Stimulated activated CD4-positive, alpha-beta T cell treated with anti-CD3 and anti-CD28 coated beads, Interleukin-4, amount 100 ng/mL, for 48 hours (primary cell): ENCODE measurements at places on chromosomes 16 and 17.

GRCh38 chr16:53950677-53951076, 246.7 kb downstream of the FTO start:
- no peak for DNase-seq

DNA sequence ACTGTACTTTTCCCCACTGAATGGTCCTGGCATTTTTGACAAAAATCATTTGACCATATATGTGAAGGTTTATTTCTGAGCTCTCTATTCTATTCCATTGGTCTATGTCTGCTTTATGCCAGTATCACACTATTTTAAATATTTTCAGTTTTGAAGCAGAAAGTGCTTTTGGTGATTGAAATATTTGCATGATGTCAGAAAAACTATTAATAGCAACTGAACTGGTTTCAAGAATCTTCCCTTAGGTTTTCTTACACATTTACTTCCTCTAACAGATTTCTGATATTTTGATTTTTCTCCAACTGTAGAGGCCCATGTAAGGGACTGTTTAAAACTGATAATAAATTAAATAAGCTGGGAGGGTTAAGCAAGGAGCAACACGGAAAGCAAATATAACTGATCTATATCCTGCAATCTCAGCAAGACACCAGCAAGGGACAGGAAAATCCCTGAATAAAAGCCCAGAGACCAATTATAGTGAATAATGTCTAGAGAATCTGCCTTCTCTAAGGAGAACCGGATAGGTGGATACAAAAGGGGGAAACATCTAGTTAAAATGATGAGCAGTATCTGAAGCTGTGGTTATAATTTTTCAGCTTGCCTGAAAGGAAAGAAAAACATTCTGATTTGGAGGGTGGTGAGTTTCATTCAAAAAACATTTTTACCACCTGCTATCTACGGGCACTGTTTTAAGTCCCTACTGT, 80.9 kb upstream of the STAC2 start:
- no peak for DNase-seq

- DNase-seq: no peak
Observed at GRCh38 chr17:71793518-71793917, 327.3 kb upstream of the SOX9 start.

GRCh38 chr16:75566758-75567255, 628 bp downstream of the GABARAPL2 start:
- no peak for DNase-seq

DNA sequence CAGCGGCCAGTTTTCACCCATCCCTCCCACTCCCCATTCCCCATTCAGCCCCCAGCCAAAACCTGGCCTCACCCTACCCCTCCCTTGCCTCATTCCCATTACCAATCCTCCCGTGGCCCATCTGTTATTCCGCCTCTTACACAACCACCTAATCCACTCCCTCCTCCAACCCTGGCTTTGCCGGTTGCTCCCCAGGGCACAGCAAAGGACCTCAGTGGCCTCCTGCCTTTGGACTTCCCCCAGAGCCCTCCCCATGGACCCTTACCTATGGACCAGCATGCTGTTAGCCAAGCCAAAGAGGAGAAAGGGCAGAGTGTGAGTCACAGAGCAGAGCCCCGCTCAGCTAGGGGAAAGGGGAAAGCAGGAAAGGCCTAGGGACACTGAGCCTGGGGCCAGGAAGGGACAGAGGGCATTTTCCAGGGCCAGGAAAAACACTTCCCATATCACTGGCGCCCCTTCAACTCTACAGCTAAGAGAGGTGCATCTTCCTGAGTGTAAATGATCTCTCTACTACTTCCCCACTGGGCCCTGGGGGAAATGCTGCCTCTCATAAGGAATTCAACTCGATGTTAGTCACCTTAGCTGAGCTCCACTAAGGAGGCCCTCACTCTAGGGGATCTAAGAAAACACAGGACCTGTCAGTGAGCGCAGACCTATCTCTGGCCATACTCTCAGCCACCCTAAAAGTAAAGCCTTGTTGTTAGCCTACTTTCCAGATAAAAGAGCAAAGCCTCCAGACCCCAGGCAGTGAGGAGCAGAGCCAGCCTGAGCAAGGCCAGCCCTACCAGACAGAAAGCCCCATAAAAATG, 10.6 kb downstream of the PEMT start:
- DNase-seq: no peak

GRCh38 chr17:81648013-81648706, 8.2 kb downstream of the PDE6G start:
- no peak for DNase-seq

DNA sequence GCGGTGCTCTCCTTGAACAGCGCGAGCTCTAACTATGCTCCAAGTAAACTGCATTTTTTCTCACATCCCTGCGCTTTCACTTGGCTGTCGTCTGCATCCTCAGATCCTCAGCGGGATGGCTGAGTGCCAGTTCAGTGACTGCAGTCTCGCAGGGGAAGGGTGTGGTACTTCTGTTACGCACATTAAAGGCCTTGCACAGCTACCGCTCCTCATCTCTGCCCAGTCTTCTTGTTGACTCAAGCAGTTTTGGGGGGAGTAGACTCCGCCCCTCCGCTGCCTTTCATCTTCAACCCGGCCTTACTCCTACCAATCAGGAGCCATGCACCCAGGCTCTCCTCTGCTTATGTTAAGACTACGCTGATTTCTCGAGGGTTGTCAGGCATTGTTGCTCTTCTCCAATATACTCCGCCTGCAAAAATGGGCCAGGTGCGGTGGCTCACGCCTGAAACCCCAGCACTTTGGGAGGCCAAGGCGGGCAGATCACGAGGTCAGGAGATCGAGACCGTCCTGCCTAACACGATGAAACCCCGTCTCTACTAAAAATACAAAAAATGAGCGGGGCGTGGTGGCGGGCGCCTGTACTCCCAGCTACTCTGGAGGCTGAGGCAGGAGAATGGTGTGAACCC, 10.0 kb downstream of the ATP5PD start:
- DNase-seq: peak; percentile 74

- no peak for DNase-seq
Observed at GRCh38 chr17:29732613-29733012, 109.9 kb upstream of the CORO6 start.

DNA sequence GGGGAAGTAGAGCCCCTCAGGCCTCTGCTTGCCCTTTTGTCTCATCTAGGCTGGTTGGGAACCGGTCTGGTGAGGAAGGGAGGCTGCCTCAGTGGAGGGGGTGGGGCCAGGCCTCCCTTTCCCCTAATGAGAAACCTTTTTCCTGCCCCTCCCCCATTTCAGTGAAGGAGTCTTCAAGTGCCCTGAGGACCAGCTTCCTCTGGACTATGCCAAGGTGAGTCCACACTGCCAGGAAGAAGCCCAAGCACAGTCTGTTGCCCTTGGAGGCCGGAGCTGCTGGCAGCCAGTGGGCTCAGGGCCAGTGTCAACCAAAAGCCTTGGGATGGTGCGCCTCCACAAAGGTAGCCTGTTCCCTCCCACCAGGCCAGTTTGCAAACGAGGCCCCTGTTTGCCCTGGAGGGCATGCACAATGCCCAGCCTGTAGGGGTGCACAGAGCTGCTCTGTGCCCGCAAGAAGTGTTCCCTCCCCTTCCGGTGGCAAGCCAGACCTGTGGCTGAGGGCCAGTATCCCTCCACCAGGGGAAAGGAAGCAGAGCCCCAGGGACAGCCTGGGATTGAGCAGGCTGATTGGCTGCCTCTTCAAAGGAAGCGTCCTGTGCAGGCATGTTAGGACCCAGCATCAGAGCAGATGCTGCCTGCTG, 3.4 kb downstream of the TRAF4 start:
- DNase-seq: no peak

- no peak for DNase-seq
Observed at GRCh38 chr16:78386557-78387324, 287.3 kb downstream of the WWOX start.

- DNase-seq: no peak
Observed at GRCh38 chr16:12544477-12545296, 259.0 kb downstream of the CPPED1 start.
